ENCODE measurements at places on chromosomes 1 and 21.

- no peak for DNase-seq
These were observed 17.5 kb downstream of the INSRR start for GRCh38 chr1:156841295-156841855.

DNA sequence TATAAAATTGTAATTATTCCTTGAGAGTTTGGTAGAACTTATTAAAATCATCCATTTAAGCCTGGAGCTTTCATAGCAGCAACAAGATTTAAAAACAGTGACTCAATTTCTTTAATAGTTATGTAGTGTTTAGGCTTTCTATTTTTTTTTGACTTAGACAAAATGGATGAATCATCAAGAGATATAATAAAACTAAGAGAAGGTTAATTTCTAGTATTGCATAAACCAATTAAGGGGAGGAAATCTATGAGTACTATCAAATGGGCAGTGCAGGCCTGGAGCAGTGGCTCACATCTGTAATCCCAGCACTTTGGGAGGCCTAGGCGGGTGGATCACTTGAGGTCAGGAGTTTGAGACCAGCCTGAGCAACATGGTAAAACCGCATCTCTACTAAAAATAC is 416.3 kb upstream of the USP24 start:
- DNase-seq: no peak

DNA sequence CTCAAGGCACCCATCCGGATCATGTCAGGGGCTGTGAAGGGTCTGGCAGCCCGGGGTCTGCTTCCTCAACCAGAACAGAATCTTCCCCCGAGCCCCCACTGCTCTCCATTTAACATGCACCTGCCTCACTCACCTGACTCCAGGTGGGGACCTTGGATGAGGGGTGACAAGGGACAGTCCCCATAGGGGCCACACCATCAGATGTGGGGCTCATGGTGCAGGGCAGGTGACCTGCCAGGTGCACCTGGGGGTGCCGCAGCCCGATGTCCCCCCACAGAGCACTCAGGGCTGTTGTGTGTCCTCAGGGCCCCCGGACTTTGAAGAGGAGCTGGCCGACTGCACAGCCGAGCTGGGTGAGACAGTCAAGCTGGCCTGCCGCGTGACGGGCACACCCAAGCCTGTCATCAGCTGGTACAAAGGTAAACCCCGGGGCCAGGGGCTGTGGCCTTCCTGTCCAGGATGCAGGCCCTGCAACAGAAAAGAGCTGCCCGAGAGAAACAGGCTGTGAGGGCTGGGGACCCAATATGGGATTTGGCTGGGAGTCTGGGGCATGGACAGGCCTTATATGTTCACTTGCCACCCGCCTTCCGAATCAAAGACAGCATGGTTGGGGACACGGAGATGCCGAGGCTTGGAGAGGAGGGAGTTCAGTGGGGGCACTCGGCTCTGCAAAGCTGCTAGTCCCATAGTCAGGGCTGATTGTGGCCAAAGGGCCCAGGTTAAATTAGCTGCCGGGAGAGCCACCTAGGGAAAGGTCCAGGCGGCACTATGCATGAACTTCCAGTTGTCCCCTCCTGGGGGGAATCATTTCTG is 64.6 kb downstream of the TRIM11 start:
- no peak for DNase-seq

DNA sequence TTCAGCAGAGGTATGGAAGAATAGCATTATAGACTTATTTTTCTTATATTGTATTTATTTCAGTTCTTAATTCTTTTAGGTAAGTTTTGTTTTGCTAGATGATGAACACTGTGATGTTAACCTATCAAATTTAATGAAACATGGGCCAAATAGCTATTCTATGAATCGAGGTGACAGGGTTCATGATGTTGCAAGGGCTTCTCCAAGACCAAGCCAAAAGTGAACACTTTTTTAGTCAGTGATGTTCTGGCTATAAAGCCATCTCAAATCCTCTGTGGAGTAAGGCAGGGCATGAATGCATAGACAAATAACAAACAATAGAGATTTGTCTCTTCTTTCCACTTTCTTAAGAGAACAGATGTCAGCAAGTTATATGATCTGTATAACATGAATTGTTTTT is 26.7 kb downstream of the C1orf146 start:
- no peak for DNase-seq

DNA sequence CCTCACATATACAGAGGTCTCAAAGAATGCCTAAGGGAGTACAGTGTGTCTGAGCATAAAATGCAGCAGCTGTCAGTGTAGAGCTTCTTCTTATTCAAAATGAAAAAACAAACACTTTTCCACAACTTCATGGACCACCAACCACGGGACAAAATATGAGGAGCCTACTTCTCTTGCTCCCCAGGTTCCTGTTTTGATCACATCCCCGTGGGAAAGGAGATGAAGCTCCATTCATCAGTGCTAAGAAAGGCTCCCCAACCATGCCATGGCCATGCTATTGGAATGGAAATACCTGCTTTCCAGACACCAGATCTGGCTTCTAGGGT is 383 bp downstream of the CD48 start:
- no peak for DNase-seq

- no peak for DNase-seq
These were observed 228.8 kb downstream of the PBX1 start for GRCh38 chr1:164787834-164788231.

DNA sequence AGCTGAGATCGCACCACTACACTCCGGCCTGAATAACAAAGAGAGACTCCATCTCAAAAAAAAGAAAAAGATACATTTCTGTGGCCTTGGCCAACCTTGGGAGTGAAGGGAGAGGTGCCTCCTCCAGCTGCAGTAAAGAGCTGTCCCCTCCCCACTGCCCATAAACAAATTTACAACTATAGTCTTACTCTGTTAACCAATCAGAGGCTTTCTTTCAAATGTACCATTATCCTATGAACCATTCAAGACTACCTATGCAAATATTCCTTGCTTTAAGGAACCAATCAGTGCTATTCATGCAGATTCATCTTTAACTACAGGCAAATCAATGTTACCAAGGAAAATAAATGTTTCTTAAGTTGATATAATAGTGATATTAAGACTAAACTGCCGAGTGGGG is 1.0 kb downstream of the CELA2B start:
- no peak for DNase-seq

DNA sequence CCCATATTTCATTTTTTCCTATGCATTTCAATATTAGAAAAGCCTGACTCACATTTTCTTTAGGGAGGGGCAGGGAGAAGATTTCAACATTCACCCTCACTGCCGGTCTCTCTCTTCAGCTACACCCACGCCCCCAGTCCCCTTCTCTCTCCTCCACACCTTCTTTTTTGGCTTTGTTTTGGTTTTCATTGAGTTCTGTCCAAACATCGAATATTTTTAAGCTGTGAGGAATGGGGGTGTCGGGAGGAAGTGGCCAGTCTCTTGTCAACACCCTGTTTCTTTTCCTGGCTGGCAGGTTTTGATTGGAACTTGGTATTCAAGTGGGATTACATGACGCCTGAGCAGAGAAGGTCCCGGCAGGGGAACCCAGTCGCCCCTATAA is 177.3 kb downstream of the PGBD5 start:
- no peak for DNase-seq

- DNase-seq: no peak
These were observed 88.3 kb upstream of the GPR52 start for GRCh38 chr1:174359454-174359805.

GRCh38 chr1:30681782-30682181 is 41.6 kb downstream of the MATN1 start:
- no peak for DNase-seq

DNA sequence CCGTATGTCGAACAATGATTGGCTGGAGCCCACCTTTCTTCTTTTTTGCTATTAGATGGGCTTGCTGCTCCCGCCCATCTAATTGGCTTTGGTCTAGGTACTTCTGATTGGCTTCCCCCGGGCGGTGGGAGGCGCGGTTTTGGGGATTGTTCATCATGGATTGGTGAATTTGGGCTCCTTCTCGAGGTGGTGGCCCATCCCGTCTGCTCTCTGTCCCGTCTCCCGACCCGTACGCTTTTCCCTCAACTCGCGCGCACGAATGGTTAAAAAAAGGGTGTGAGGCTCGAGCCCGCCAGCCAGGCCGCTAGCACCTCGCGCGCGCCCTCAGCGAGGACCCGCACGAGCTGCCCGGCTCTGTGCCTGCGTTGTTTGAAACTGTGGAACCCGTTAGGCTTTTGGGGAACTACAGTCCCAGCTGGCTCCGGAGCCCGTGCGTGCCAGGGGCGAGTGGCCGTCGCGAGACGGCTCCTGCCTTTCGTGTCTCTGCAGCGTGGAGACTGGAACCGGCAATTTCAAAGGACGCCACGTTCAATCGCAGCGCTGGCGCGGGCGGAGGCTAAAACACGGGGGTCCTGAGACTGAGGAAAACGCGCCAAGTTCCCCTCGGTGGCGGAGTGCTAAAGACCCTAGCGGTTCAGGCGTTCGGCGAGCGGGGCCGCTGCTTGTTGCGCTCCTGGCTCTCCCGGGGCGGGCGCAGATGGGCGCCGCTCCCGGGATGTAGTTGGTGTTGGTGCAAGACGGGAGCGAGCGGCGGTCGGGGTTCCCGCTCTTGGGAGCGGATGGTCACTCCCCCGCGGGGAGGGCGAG is at the start of gene USP1:
TSS of gene USP1 (plus strand) at position 584 of the 807 bp plus-strand sequence. CDS start 2,819 bp downstream, outside the sequence.
- peak; percentile 99 for DNase-seq

DNA sequence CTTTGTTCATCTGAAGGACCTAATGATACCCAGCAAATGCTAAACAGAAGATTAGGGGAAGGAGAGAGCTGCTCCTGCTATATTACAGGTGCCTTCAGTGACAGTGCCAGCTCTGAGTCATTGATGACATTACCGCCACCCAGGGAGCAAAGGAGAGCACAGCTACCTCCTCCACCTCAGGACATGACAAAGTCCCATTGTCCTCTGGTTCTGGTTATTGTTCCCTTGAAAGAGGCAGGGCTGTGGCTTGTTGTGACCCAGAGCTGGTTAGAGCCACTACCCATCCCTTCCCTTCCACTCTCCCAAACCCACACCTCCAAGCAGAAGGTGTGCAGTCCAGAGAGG is 363.5 kb upstream of the DUSP10 start:
- DNase-seq: no peak

- DNase-seq: peak; percentile 65
These were observed 60.8 kb downstream of the FASLG start for GRCh38 chr1:172719694-172720138.

DNA sequence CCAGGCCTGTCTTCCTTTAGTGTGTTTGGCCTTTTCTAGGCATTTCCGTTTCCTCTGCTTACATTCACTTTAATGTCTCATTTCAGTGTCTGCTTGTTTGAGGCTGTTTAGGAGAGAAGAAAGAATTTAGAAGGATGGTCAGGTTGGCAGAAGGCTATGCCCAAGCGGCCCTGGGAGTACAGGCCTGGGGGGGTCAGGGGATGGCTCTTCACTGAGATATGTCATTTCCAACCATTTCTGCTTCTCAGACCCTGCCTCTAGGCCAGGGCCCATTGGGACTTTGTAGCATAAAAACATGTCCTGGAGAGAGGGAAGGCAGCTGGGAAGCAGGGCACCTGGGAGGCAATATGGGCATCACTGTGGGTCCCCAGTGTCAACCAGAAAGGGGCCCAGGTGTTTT is 86.0 kb downstream of the DDX20 start:
- no peak for DNase-seq
